ENCODE measurements at places on chromosomes 12 and 14. TPM values are rescaled to one million over a fixed set of nuclear protein-coding genes. Genes with fewer than 3 reads are reported as not detected.
A peak's percentile ranks its signal among the peaks of the same experiment; 100 is the strongest.

The BATF gene
- total RNA-seq: 1.8 TPM

The ENDOU gene
- total RNA-seq: 0.68 TPM

The FGF23 gene
- total RNA-seq: not detected

The ARHGAP9 gene
- total RNA-seq: 15.2 TPM

The EPYC gene
- not detected for total RNA-seq

The ERBB3 gene
- total RNA-seq: 5.2 TPM

The DDHD1 gene
- total RNA-seq: 9.2 TPM

The DHRS2 gene
- total RNA-seq: not detected

The ADAM20 gene
- 0.60 TPM for total RNA-seq

The ARHGEF40 gene
- 24.9 TPM for total RNA-seq

DNA sequence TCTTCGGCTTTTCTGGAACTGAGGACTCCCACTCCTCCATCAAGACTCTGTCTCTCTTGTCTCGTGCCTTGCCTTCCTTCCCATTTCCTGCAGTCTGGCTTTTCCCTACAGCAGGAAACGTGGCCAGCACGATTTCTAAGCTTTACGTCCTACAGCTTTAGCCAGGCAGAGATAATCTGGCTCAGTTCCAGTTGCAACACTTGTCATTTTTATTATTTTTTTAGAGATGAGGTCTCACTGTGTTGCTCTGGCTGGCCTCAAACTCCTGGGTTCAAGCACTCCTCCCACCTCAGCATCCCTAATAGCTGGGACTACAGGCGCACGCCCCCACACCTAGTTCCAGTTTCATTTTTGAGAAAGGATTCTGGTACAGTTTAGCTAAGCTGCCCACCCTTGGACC lies 19.9 kb downstream of the CALM1 start:
- DNase-seq: no peak

DNA sequence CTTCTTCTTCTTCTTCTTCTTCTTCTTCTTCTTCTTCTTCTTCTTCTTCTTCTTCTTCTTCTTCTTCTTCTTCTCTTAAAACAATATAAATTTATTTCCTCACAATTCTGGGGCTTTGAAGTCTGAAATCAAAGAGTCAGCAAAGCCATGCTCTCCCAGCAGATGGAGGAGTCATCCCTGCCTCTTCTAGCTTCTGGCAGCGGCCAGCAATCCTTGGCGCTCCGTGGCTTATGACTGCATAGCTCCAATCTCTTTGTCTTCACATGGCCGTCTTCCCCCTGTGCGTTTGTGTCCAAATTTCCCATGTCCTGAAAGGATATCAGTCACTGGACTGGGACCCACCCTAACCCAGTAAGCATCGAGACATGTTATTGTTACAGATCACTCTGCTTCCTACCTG lies 22.9 kb downstream of the KCNA1 start:
- DNase-seq: no peak

DNA sequence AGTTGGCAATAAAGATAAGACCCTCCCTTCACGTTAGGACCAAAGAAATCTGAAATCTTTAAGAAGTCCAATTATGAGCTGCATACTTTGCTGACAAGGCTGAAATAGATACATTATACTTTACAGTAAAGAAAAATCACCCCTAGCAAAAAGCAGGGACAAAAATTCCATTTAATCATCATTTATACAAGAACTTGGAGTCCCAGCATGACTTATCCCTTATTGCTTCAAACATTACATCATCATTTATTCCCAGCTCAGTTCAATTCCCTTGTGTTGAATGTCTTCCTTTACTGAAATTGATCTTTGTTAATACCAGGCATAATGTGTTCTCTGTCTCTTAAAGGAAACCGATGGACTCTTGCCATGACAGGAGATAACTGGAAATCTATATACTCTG lies 449.6 kb upstream of the CCDC196 start:
- no peak for DNase-seq

- no peak for DNase-seq
Observed at GRCh38 chr14:65860956-65861611, 448.6 kb downstream of the FUT8 start.

- DNase-seq: no peak
Observed at GRCh38 chr12:131673888-131674257, 37.0 kb upstream of the SFSWAP start.

GRCh38 chr14:63573581-63573980 lies 30.4 kb upstream of the PPP2R5E start:
- DNase-seq: no peak

DNA sequence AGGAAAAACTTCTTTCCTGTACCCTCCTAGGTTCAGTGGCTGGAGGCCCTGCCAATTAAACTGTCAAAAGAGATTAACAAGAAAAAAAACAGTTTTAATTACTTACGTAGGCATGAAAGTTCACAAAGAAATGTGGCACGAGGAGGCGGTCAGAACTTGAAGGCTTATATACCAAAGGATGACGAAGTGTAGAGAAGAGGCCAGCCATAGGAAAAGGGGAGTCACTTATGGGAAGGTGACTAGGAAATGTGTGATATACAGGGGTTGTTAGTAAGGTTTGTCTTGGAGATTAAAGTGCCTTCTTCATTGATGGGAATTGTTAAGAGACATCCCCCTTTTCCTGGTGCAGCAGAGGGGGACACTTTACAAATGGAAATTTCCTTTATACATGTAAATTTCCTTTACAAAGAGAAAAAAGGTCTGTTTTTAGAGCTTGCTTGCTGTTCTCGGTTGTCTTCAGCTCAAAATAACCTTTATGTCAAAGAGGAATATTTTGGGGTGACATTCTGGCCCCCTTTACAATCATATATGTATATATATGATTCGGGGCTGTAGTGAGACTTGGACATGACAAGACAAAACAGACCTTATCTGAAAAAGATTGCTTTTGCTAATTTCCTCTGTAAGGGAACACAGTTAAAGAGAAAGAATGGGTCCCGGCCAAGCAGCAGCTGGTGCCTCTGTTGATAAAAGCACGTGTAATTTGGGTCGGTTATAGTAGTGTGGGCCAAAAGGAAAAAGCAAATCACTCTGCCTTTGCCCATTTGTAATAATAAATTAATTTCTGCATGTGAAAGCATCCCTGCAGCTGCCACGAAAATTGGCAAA lies 38.6 kb downstream of the SYNE2 start:
- DNase-seq: no peak

DNA sequence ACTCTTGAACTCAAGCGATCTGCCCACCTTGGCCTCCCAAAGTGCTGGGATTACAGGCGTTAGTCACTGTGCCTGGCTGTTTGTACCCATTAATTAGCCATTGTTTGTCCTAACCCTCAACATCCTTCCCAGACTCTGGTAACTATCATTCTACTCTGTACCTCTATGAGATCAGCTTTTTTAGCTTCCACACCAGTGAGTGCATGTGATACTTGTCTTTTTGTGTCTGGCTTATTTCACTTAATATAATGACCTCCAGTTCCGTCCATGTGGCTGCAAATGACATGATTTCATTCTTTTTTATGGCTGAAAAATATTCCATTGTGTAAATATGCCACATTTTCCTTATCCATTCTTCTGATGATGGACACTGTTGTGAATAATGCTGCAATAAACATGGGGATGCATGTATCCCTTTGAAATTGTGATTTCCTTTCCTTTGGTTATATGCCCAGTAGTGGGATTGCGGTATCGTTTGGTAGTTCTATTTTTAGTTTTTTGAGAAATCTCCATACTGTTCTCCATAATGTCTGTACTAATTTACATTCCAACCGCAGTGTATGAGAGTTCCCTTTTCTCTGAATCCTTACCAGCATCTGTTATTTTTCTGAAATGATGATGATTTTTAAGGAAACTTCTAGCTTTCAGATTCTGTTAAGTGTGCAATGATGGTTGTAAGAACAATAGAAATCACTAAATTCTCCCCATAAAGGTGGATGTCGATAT lies 6.7 kb upstream of the PPP4R3A start:
- no peak for DNase-seq

GRCh38 chr12:93039930-93040329 lies 110.8 kb upstream of the EEA1 start:
- no peak for DNase-seq

GRCh38 chr12:96751626-96752025 lies 155.4 kb upstream of the NEDD1 start:
- DNase-seq: no peak

GRCh38 chr12:89392391-89392790 lies 40.1 kb upstream of the DUSP6 start:
- DNase-seq: no peak

GRCh38 chr14:99821519-99822508 lies 28.6 kb downstream of the EML1 start:
- no peak for DNase-seq

DNA sequence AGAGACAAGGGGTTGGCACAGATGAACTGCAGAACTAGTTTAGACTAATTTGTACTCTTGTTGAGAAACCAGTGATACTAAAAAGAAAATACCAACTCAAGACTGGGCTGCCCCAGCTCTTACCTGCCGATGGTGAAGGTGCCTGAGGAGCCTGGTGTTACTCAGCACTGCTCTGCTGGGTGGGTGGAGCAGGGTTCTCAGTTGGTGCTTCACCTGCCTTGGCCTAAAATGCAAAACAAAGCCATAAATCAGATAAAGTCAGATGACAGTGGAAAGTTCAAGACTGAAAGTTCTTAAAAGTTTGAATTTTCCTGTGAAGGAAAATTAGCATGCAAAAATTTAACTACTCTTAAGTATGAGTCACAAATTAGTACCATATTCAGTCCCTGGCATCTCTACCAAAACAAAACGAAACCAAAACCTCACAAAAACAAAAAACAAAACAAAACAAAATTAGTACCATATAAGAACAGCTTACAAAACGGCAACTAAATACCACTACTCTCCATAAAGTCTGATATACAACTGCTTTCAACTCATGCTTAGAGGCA lies 21.9 kb downstream of the YBX3 start:
- DNase-seq: no peak

DNA sequence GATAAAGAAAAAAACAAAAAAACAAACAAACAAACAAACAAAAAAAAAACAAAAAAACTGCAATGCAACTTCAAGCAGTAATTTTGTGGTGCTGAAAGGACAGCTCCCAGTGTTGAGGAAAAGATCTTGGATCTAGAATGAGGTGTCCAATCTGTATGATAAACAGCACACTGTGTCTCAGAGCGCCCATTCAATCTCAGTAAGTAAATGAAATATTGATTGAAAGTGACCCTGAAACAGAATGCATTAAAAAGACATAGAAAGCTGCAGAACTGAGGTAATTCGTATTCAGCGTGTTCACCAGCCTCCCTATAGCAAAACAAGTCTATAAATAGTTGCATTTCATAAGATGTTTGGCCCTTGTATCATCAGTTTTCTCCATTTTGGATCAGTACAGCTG lies 153.0 kb downstream of the NOVA1 start:
- no peak for DNase-seq

- no peak for DNase-seq
Observed at GRCh38 chr12:130667421-130667960, 48.6 kb downstream of the RIMBP2 start.

- no peak for DNase-seq
Observed at GRCh38 chr12:131021154-131021541, 67.4 kb downstream of the ADGRD1 start.

DNA sequence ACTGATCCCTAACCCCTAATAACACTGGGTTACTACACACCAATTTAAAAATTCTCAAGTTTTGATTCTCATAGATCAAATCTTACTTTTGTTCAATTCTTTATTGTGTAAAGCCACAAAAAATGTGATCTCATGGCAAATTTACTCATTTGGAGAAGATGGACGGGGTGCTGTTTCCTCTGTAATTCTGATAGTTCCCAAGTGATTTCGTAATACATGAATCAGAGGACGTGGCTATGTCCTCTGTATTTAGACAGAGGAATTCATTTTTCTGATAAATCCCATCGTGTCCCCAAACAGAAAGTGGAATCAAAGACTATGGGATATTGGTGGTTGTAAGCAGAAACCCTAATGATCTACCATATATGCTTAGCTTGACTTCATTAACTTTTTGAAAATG lies 76.6 kb upstream of the GNG2 start:
- DNase-seq: no peak

DNA sequence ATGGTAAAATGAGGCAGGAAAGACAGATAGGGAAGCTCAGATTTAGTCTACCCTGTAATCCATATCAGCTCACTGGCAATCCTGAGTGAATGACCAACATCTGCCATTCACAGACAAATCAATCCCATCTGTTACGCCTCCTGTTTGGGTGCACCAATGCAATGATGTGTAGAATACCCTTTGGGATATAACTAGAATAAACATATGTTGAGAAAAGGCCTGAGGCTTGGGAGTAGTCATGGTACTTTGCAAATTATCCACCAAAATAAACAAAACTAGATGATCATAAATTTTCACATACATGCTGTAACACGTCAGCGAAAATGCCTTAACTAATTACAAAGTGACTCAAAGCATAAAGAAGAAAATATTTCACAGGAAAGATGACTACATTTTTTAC lies 78.8 kb downstream of the KCNC2 start:
- no peak for DNase-seq

DNA sequence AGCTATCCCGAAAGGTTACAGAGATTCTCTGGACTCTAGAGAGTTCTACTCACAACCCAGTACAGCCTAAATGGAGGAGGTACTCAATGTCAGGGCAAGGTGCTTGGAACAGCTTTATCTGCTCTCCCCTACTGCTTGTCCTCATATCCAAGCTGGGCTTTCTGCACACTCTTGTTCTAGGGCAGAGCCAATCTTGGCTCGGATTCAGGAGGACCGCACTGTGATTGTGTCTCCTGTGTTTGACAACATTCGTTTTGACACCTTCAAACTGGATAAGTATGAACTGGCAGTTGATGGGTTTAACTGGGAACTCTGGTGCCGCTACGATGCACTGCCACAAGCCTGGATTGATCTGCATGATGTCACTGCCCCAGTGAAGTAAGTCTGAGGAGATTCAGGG lies 25.0 kb downstream of the GALNT8 start:
- peak; percentile 45 for DNase-seq

- DNase-seq: peak; percentile 81
Observed at GRCh38 chr12:42705863-42706262, 116.3 kb upstream of the PRICKLE1 start.

GRCh38 chr12:26730481-26731350 lies 102.3 kb downstream of the ITPR2 start:
- DNase-seq: no peak

- DNase-seq: peak; percentile 37
Observed at GRCh38 chr12:12600659-12601058, 11.0 kb upstream of the CREBL2 start.

DNA sequence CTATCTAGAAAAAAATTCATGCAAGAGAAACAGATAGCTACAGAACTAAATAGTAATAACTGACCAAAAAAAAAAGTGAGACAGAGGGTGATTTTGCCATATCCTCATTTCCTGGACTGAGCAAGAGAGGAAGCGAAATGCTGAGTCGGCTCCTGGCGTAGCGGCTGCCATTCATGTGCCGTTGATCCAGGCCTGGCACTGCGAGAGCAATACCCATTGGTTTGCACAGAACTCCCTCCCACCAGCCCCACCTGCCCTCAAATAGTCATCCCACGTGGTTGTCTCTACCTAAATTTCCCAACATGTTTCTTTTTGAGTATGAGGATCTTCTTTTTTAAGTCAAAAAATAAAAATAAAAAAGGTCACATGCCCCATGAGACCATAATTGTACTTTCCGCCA lies 9.4 kb upstream of the WNT5B start:
- peak; percentile 53 for DNase-seq

GRCh38 chr12:65518771-65519170 lies 240.3 kb downstream of the MSRB3 start:
- no peak for DNase-seq

GRCh38 chr12:2550561-2551411 lies 244.0 kb upstream of the FKBP4 start:
- DNase-seq: no peak

- DNase-seq: no peak
Observed at GRCh38 chr12:74906224-74906623, 303.4 kb downstream of the KCNC2 start.

Measured in left cardiac atrium (tissue), 4 donors.